Endothelial cell (in vitro differentiated cells): ENCODE measurements at places on chromosomes 5 and 9.

DNA sequence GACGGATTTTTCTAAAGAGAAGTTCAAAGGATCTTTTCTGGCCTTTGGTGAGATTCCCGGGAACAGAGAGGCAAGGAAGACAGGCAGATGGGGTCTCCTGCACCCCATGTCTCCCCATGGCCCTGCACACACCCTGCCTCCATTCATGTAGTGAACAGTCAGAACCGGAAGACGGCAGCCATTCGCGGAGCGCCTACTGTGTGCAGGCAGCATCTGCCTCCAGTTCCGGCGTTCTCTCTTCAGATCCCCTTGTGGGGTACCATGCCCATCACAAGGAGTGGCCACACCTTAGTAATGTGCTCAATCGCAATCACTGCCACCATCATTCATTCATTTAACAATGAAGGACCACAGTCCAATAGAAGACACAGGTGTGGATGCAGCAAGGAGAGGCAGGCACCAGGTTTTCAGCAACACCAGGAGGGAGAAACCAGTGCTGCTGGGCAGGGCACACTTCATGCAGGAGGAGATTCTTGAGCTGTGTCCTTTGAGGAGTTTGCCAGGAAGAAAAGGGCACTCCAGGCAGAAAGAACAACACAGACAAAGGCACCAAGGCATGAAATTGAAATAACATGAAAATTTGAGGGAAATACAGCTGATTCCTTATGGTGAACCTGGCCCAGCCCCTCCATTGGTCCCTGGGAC is 171.5 kb upstream of the PHYKPL start:
- no peak for DNase-seq

DNA sequence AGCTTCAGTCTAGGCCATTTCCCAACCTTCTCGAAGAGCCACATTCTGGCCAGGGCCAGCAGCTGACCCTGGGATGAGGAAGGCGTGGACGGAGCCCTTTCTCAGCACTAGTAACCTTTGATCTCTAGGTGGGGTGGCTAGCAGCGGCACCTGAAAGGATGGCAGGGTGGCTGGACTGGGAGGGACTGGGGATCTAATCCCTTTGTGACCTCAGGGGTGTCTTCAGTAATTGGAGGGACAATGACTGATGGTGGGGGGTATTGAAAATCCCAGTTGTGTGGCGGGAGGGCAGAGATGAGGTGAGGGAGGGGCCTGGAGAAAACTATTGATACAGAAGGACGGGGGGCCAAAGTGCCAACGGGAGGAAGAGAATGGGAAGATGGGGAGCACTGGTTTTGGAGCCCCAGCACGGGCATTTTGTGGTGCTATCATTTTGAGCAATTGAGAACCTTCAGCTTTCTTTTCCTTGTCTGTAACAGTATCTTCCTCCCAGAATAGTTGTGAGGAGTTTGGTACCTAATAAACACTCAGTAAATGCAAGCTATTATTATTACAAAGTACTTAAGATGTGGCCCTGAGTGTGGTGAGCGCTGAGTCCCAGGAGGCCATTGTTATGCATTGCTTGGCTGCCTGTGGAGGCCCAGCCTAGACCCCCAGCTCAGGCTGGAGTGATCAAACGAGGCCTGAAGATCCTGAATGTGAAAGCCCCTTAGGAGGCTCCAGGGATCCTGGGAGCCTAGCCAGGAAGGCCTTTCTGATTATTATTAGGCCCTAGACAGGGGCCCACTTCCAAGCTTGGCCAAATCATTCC is 37.3 kb upstream of the UBE2D2 start:
- DNase-seq = no peak

DNA sequence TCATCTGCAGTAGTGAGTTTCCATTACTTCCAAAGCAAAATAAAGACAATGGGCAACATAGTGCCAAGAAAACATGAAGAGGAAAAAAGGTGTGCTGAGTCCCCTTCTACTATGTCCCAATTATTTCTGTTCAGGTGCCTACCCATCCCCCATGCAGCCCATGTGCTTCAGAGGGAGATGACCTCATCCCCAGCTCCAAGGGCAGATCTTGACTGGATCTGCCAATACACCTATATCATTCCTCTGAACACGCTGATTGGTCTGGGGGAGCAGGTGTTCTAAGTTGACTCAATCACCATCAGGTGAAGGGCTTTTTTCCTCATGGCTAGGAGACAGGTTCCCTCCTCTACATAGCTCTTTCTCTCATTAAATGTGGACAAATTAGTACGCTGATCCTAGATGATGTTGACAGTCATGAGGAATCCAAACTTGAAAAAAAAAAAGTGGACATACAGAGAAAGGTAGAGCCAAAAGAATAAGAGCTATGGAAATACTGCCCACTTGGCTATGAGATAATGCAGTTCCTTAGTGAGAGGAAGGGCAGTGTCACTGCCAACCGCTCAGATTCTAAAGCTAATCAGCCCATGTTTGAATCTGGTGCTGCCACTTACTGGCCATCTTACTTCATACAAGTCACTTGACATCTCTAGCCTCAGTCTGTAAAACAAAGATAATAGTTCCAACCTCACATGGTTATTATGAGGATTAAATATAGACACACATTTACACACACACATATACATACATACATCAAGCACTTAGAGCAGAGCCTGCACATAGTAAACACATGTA is 23.1 kb downstream of the PRELID2 start:
- peak; percentile 19 for DNase-seq

- no peak for DNase-seq
These were observed 2.5 kb upstream of the RHOBTB3 start for GRCh38 chr5:95728494-95729114.

GRCh38 chr5:126720369-126720768 is 56.6 kb upstream of the LMNB1 start:
- DNase-seq = no peak
